ENCODE measurements at places on chromosomes 6 and 20.

- DNase-seq: no peak
These were observed 6.1 kb upstream of the PRSS16 start for GRCh38 chr6:27241443-27241842.

- DNase-seq: no peak
These were observed 4.3 kb downstream of the ZBTB46 start for GRCh38 chr20:63826753-63827152.

- peak; percentile 71 for DNase-seq
These were observed 170.2 kb downstream of the PREX1 start for GRCh38 chr20:48657426-48658197.

DNA sequence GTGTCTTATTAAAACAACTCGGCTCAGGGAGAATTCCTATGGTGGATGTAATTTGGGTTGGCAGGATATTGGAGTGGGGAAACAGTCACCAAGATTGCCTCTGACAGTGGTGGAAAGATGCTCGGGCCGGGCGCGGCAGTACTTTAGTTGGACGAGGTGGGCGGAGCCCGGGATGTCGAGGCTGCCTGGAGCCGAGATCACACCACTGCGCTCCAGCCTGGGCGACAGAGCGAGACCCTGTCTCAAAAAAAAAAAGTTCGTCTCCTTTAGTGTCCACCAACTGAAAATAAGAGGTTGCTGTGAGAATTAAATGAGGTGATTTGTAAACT lies 621 bp downstream of the NOL7 start:
- DNase-seq: peak; percentile 46

- DNase-seq: no peak
These were observed 161.4 kb downstream of the TBXT start for GRCh38 chr6:166005944-166006899.

GRCh38 chr6:168514216-168514615 lies 73.2 kb downstream of the SMOC2 start:
- no peak for DNase-seq

- no peak for DNase-seq
These were observed 27.6 kb downstream of the PRKN start for GRCh38 chr6:162699961-162700360.

GRCh38 chr20:45368221-45368980 lies 5.4 kb downstream of the SYS1 start:
- peak; percentile 55 for DNase-seq

GRCh38 chr20:20480126-20480525 lies 112.2 kb downstream of the INSM1 start:
- DNase-seq: no peak

DNA sequence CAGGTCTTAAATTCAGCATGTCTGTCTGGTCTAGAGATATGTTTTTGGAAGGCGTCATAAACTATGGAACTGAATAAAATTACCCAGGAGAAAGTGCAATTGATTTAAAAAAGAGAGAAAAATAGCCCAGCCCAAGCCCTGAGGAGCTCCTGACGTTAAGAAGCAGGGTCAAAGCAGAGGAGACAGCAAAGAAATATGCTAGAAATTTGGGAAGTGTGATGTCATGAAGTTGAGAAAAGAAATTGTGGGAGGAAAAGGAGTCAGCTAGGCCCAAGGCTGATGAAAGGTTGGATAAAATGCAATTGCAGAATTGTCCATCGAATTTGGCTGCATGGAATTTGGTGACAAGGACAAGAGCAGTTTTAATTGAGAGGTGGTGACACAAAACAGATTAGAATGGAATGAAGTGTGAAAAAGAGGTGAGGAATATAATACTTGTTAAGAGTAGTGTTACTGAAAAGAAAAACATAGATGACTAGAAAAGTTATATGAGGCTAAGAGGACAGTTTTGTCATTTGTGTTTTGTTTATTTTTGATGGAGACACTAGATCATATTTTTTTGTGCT lies 381.6 kb downstream of the LAMA2 start:
- DNase-seq: no peak

DNA sequence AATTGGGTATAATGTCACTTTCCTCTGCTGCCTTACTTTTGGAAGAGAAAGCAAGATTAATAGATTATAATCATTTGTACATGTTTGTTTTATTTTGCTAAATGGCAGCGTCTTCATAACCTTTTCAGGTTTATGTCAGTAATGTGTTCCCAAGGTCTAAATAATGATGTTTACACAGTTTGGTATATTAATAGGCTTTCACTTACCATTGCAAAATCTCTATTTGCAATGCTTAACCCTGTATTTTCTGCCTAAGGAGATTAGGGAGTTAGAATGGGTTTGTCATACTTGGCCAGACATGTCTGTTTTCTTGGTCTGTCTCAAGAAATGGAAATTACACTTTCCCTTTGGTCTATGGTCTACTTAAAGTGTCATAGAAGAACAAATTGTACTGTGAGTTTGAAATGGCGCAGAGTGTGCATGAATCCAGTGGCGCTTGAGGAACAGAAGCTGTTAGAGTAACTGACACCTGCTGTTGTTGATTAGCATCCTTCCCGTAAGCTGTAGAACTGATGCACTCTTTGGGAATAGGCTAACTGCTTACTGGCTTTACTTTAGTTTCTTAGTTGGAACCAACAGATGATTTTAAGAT lies 261.1 kb downstream of the SAMD5 start:
- DNase-seq: no peak

GRCh38 chr6:167122827-167123657 lies at the start of gene CCR6:
Gene CCR6 (plus strand): TSS chr6:167123096. CDS start chr6:167136135, 13,039 bp downstream.
- DNase-seq: no peak

- no peak for DNase-seq
These were observed 1.9 kb downstream of the BCAS1 start for GRCh38 chr20:54068495-54068894.

GRCh38 chr20:18588574-18588933 lies 700 bp downstream of the DTD1 start:
- no peak for DNase-seq

- no peak for DNase-seq
These were observed 119.8 kb downstream of the IPCEF1 start for GRCh38 chr6:154236646-154237301.

- DNase-seq: no peak
These were observed 138.0 kb upstream of the RREB1 start for GRCh38 chr6:6969761-6970223.

Measured in CD4-positive, alpha-beta T cell treated with Interleukin-17A for 4 hours (primary cell).